ENCODE measurements at places on chromosomes 13 and 19.
A peak's percentile ranks its signal among the peaks of the same experiment; 100 is the strongest.

- DNase-seq = no peak
These were observed 465.9 kb upstream of the ATXN8OS start for GRCh38 chr13:69641773-69642172.

- DNase-seq = no peak
These were observed 206.2 kb downstream of the URI1 start for GRCh38 chr19:30148039-30148790.

DNA sequence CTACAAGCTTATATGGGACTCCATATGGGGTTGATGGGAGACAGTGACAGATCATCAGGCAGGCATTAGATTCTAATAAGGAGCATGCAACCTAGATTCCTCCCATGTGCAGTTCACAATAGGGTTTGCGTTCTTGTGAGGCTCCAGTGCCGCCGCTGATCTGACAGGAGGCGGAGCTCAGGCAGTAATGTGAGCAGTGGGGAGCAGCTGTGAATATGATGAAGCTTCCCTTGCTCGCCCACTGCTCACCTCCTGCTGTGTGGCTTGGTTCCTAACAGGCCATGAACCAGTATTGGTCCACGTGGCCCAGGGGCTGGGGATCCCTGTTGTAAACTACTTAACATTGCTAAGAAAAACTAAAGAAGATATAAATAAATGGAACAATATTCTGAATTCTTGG is 378.4 kb downstream of the KCNRG start:
- DNase-seq = no peak

DNA sequence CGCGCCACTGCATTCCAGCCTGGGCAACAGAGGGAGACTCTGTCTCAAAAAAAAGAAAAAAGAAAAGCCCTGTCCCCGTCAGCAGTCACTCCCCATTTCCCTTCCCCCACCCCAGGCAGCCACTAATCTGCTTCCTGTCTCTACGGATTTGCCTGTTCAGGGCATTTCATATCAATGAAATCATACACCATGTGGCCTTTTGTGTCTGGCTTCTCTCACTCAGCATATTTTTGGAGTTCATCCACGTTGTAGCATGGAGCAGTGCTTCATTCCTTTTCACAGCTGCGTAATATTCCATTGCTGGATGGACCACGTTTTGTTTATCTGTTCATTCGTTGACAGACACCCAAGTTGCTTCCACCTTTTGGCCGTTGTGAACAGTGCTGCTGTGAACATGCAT is 36.1 kb upstream of the KLF2 start:
- no peak for DNase-seq

DNA sequence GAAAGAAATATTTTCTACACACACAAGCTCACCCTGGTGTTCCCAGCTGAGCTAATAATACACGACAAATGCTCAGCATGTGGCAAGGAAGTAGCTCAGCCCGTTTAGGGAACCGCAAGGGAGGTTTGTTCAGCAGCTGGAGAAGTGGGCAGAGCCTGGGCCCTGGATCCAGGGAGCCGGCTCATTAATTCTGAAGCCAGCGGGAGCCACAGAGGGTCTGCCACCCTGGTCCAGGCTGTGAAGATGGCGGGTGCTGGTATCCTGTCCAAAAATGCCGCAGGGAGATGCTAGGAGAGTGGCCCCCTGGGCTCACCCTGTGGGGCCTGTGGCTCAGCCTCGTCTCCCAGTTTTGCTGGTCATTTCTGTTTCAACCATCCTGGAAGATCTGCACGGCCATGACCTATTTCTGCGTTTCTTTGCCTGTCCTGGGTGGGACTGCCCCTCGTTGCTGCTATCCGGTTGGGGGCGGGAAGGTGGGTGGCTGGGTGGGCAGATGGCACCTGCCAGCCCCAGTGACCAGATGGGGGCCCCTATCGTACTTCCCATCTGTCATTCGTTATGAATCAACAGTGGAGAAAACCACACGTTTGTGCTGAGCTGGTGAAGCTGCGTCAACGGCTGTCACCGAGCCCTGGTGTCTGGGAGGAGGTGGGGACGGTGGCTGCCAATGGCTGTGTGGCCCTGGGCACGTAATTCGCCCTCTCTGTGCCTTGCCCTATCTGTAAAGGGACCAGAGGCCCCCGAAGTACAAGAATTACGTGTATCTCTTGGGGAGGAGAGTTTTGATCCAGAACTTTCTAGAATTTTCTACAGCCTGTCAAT is 2.7 kb upstream of the GNA15 start:
- DNase-seq = peak; percentile 86

GRCh38 chr13:94129490-94129894 is 350.0 kb downstream of the DCT start:
- DNase-seq = no peak

DNA sequence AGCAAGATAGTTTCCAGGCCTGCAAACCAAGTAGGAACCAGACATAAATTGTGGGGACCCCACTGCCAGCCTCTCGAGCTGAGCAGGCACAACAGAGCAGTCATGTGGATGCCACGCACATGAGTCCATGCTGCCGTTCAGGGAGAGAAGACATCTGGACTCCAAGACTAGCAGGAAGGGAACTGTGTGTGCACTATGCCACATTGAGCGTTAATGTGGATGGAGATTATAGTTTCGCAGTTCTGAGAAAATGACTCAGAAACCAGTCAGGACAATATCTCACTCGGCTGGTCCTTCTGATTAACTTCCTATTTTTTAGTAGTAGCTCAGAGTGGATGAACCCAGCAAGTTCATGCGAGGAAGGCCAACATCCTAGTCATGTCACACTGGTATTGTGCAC is 124.9 kb downstream of the CRYL1 start:
- DNase-seq = no peak

DNA sequence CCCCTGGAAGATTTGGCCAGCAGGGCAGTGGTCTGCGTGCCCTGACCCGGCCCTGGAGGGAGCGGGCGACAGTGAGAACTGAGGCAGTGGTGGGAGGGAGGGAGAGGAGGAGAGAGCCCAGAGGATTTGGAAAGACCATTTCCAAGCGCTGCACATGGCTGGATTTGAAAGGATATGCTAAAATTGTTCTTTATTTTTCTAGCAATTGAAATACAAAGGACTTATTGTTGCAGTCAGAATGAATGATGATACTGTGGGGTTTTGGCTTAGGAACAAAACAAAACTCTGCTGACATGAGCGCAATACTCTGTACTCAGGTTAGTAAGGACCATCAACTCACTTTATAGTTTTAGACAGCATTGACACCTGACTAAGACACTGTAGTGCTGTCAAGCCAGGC is 69.5 kb downstream of the TNFRSF19 start:
- no peak for DNase-seq

DNA sequence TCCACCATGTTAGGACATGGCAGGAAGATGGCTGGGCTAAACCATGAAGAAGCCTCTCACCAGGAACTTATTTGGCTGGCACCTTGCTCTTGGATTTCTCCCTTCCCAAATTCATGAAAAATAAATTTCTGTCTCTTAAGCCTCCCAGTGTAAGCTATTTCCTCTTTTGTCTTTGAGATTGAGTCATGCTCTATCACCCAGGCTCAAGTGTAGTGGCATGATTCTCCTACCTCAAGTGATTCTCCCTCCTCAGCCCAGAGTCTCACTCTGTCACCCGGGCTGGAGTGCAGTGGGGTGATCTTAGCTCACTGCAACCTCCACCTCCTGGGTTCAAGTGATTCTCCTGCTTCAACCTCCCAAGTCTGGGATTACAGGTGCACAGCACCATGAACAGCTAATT is 12.6 kb downstream of the ZNF888 start:
- no peak for DNase-seq

DNA sequence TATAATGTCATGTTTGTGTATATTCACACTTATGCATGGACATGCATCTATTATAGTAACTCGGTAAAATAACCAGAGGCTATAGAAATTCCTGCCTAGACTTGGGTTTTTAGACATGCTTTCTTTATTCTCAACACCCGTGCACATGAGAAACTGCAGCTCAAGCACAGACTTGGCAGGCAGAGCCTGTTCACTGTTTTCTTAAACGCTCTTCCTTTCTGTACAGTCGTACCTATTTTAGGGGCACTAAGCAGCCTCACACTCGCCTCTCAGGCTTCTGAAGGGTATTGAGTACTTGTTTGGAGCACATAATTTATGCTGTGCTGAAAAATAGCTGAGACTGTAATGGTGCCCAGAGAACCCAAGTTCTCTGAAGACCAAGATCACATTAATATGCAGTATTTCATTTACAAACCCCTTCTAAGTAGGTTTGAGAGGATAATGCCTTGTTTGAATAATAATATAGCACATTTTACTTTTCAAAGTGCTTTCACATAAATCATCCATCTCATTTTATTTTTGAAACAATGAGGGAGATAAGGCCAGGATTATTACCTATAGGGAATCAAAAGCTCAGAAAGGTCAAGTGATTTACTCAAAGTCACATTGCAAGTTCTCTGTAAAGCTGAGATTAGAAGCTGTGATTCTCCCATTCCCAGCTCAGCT is 429.9 kb downstream of the SPRY2 start:
- no peak for DNase-seq

DNA sequence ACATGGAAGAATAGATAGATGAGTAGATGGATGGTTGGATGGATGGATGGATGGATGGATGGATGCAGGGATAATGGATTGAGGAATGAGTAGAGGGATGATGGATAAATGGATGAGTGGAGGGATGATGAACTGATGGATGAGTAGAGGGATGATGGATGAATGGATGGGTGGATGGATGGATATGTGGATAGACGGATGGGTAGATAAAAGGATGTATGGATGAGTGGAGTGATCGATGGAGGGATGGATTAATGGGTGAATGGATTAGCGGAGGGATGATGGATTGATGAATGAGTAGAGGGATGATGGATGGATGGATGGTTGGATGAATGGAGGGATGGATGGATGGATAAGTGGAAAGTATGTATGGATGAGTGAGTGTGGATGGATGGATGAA is 533.2 kb downstream of the RFC3 start:
- no peak for DNase-seq

- no peak for DNase-seq
These were observed 26.9 kb downstream of the CDK8 start for GRCh38 chr13:26280822-26281221.

DNA sequence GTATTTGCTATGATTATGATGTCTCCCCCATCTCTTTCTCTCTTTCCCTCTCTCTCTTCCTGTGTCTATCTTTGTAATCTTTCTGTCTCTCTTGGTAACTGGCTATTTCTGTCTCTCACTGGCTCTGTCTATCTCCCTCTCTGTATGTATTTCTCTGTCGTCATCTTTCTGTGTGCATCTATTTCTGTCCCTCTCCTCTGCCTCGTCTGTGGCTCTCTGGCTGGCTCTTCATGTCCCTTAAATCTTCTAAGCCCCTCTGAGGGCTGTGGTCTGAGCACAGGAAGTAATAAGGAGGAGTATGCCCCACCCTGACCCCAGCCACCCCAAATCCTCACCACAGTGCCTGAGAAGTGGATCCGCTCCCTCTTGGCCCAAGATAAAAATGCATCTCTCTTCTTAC is 104.4 kb downstream of the DNAJC15 start:
- DNase-seq = no peak

DNA sequence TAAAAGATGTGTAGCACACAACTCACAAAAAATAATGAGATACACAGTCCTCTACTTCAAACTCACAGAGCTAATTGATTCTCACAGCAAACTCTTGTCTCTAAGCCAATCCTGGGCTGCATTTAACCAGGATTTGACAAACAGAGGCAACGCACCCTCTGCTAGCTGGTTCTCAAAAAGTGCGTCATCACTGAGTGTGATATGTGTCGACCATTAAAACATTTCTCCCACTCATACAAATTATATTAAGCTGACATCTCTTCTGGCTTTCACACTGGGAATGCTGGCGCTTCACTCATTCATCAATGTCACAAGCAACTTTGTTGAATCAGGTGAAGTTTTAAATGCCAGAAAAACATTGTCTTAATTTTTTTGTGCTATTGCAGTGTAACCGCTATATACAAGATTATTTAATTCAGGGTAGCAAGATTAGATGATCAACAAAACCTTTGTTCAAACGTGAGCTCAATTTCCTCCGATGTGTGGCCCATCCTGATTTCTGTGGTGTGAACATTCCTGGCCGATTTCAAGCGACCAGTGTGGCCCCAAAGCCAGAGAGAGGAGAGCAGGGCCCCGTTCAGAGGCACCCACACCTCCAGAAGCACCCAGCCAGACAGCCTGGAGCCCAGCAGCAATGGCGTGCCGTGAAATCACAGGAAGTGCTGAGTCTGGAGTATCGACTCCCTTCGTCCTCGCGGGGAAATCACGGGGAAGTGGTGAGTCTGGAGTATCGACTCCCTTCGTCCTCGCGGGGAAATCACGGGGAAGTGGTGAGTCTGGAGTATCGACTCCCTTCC is 49.4 kb downstream of the RASA3 start:
- no peak for DNase-seq

GRCh38 chr13:75801388-75801945 is 165.3 kb downstream of the LMO7 start:
- no peak for DNase-seq

DNA sequence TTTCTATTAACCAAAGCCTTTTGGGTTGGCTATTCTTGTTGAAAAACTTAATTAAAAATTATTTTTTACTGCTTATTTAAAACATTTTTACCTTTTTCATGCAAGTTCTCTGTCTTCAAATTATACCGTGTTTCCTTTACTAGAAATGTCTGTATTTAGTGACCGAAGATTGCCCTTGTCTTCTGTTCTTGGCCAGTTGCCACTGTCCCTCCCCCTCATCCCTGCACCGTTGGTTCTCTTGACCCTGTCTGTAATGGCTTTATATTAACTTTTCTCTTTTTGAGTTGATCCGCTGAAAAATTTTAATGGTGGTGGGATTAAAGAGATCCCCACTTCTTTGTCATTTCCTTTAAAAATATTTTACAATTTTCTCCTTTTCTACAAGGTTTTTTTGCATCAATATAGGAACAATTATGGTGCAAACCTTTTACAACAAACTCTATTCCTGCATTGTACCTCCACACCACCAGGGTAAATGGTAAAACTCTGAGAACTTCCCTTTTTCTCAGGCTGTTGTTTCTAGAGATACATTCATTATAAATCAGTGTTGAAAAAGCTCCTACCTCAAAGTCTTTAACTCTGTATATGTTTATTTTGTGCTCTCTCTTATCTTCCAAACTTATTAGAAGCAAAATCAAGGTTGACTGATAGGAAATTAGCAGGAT is 12.9 kb upstream of the RNF113B start:
- DNase-seq = no peak

GRCh38 chr13:67439365-67439764 is 209.2 kb upstream of the PCDH9 start:
- no peak for DNase-seq

DNA sequence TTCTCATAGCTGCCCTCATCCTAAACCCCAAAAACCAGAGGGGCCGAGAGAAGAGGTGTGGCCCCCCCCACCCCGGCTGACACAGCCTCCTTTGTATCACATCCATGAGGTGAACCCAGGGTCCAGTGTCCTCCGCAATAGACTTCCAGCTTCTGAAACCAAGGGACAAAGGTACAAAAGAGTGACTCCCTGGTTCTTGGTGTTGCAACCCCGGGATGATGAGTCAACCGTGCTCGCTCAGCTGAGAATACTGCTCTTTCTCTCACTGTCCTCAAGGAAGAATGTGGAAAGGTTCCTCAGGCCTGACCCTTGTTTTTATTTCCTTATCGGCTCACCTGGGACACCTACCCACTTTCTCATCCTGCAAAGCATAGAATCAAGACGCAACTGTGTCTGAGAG is 5.5 kb downstream of the SLC15A1 start:
- DNase-seq = no peak

GRCh38 chr13:33107361-33107760 is 91.1 kb downstream of the KL start:
- DNase-seq = no peak

GRCh38 chr19:46014534-46014933 is 8.3 kb downstream of the PGLYRP1 start:
- DNase-seq = no peak

Data from CD4-positive, alpha-beta T cell treated with Interferon gamma for 1 hour (primary cell).